ENCODE measurements at places on chromosomes 7 and 10. TPM values are rescaled to one million over a fixed set of nuclear protein-coding genes. Genes with fewer than 3 reads are reported as not detected.
A peak's percentile ranks its signal among the peaks of the same experiment; 100 is the strongest.

- H3K27ac ChIP-seq, result peak overlapping the region; percentile 37
- H3K36me3 ChIP-seq, result peaks cover 9% of the 10 kb centered on the region
- DNase-seq, result no peak
Observed at GRCh38 chr10:48896756-48897440, 42.7 kb downstream of the LRRC18 start.

The PRLHR gene
- total RNA-seq, result not detected

The ADAMTS14 gene
- total RNA-seq, result 0.53 TPM

- H3K27me3 ChIP-seq, result peaks cover 11% of the 10 kb centered on the region
- no peaks in the 10 kb centered on the region for H3K4me1 ChIP-seq
- no peak for DNase-seq
- no peak overlapping the region for H3K27ac ChIP-seq
Observed at GRCh38 chr10:86671985-86672710, 3.8 kb downstream of the LDB3 start.

DNA sequence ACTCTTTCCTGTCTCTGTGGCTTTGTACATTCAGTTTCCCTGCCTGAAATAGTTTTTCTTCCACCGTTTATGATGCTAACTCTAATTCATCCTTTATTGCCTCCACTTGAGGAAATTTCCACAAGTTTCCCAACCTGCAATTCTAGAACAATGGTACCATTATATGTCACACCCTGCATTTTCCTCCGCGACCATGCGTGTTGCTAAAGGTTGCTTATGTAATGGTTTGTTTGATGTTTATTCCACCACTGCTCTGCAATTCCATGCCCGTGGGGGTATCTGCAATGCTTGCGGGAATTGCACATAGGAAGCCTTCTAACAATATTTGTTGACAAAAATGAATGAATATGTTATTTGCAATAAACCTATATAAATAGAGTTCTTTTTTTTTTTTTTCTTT, 69.5 kb upstream of the ST8SIA6 start:
- H3K4me1 ChIP-seq, result no peaks in the 10 kb centered on the region
- H3K4me3 ChIP-seq, result no peak overlapping the region
- H3K36me3 ChIP-seq, result no peaks in the 10 kb centered on the region
- H3K27ac ChIP-seq, result no peak overlapping the region
- H3K27me3 ChIP-seq, result no peaks in the 10 kb centered on the region
